AG04450 (cell line): ENCODE measurements at places on chromosomes 16 and 17.

DNA sequence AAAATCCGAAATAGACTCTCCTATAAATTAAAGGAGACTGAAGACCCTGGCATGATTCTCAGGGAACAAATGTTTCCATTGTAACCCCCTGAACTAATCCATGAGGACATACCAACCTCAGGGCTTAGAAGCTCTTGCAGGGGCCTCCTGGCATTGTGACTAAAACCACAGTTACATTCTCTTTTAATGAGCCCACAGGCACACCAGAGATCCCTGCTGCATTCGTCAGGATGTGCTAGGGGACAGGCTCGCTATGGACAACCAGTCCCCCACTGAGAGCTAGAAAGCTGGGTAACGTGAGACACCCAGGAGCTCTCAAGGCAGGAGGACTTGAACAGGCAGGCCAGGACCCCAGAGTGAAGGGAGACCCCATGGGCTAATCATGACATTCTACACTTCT, 140.6 kb upstream of the TNRC6C start:
- no peak for DNase-seq

DNA sequence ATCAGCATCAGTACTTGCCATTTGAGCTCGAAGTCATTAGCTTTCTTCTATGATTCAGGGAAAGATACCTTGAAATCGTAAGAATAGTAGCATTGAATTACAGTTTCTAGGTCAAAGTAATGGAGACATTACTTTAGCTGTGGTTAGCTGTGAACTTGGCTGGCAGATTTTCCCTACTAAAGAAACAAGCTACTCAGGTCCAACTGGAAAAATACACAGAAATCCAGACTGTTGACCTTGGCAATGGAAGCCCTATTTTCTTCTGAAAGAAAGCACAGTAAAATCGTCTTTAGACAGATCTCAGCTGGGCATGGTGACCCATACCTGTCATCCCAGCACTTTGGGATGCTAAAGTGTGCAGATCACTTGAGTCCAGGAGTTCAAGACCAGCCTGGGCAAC, 13.4 kb upstream of the DNAJA2 start:
- DNase-seq = no peak

GRCh38 chr17:73803964-73804435, 159.8 kb upstream of the SDK2 start:
- DNase-seq = no peak

DNA sequence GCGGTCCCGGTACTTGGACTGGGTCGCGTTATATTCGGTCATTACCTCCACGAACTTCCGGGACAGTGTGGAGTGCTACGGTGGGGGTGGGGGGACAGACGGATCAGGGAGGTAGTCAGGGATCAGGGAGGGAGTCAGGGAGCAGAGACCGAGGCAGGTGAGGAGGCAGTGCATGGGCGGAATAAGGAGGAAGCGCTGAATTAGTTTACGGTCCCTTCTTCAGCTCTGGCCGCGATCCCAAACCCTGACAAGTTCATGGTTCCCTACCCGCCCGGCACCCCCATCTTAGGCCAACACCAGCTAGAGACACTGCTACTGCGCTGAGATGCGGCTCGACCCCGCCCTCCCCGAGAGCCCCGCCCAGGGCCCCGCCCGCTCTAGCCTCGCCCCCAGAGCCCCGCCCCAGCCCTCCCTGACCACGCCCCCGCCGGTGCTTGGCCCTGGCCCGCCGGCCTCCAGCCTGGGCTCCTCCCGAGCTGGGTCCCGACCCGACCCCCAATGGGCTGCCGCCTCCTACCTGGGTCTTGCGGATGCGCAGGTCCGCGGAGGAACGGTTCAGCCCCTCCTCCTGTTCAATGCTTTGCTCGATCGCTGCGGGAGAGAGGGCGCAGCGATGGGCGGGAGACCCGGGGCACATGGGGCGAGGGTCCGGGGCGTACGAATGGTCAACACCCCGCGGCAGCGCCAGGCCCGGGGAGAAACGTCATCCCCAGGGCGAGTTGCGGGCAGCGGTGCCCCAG, 12.1 kb downstream of the HSD3B7 start:
- DNase-seq = no peak

GRCh38 chr17:51869387-51869786, 289.1 kb downstream of the CA10 start:
- no peak for DNase-seq

DNA sequence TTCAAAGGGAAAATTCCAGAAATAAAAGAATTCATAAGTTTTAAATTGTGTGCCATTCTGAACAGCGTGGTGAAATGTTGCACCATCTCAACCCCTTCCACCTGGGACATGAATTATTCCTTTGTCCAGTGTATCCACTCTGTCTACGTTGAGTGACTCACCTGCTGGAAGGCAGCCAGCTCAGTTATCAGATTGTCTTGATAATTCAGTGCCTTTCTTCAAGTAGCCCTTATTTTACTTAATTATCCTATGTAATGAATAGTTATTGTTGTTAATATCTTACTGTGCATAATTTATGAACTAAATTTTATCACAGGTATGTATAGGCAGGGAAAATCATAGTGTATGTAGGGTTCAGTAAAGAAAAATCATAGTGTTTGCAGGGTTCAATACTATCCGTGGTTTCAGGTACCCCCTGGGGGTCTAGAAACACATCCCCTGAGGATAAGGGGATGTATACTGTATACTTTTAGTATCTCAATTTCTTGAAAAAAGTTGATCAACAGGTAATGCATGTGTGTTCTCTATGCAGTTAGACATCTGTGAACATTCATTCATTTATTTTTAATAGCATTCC, 7.7 kb upstream of the PCTP start:
- no peak for DNase-seq

DNA sequence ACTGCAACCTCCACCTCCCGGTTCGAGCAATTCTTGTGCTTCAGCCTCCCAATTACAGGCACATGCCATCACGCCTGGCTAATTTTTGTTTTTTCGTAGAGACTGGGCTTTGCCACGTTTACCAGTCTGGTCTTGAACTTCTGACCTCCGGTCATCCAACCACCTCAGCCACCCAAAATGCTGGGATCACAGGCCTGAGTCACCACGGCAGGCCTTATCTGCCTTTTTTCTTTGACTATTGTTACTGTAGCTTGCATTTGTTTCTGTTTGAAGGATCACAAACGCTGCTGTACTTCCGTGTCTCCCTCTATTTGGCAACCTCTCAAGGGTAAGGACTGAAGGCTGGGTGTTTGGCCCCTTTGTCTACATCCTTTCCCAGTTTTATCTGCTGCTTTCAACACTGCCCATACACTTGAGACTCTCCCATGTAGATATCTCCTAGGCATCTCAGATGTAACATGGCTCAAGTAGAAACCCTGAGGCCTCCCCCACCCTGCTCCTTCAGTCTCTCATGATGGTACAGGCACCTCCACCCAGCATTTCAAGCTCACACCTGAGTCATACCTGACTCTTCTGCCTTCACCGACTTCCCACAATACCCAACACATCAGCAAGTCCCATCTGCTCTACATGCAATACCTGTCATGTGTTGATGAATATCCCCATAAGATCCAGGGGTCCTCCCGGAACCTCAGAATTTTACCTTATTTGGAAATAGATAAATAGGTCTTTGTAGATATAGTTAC, 219.0 kb downstream of the CPPED1 start:
- no peak for DNase-seq

DNA sequence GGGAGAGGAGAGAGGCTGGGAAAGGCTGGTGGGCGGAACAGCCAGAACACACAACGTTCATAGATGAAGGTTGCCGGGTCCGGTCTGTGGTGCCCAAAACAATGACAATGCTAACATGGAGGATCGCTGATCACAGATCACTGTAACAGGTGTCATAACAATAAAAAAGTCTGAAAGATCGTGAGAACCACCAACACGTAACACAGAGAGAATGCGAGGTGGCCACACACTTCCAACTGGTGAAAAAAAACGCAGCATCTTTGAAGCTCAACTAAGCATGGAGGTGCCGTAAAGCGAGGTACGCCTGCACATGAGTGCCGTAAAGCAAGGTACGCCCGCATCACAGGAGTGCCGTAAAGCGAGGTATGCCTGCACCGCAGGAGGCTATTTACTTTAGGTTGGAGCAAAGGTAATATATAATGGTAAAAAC, 42.3 kb downstream of the ABR start:
- no peak for DNase-seq

GRCh38 chr16:27154705-27155521, 48.4 kb upstream of the KDM8 start:
- no peak for DNase-seq

GRCh38 chr16:89696670-89697128, 4.8 kb downstream of the SPATA2L start:
- DNase-seq = no peak

GRCh38 chr16:84585886-84586285, 32.0 kb downstream of the COTL1 start:
- no peak for DNase-seq

DNA sequence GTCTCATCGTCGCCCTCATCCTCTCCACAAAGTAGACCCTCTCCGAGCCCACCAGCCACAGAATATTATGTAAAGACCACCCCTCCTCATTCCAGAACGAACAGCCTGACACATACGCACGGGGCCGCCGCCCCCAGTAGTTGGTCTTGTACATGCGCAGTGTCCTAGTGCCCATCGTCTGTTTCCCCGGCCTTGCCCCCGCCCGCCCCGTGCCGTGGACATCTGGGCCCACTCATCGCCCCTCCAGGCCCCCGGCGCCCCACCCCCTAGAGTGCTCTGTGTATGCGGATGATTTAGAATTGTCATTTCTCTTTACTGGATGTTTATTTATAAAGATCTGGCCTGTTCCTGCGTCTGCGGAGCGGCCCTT, 475 bp upstream of the AMDHD2 start:
- DNase-seq = no peak

- no peak for DNase-seq
These were observed 223.3 kb downstream of the CBLN1 start for GRCh38 chr16:49058382-49058781.

GRCh38 chr16:349211-349610, 3.3 kb downstream of the AXIN1 start:
- DNase-seq = no peak

- no peak for DNase-seq
These were observed at the start of gene CCDC57 for GRCh38 chr17:82212331-82213250. Gene CCDC57, minus strand, starts transcription at chr17:82212842. Its CDS starts 10,898 bp downstream, at chr17:82201944.

- DNase-seq = no peak
These were observed 17.1 kb downstream of the TMIGD1 start for GRCh38 chr17:30316736-30317135.

DNA sequence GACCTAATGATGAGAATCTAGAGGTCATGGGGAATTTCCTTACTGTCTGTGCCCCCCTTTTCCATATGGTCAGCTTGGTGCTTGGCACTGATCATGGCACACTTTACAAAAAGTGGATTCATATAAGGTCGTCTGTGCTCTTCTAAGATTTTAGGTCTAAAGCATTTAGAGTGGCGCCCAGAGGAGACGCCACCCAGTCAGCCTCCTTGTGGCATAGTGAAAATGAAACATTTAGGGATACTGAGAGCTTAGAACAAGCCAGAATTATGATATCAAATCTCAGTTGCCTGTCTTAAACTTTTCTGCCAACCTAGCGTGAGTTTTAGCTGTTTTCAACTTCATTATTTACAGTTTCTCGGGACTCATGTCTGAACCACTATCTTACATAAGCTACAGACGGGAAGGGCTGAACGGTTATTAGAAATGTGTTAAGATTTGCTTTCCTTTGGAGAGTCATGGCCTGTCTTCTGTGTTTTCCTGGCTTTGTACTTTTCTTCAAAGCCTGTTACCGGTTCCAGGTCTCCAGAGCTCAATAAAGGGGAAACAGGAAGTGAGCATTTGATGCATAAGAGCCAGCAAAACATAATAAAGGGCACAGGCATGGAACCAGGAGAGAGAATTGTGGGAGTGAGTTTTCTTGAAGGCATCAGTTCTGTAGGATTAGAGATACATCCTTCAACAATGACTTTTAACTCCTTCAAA, 13.7 kb downstream of the ZNRF1 start:
- no peak for DNase-seq

GRCh38 chr16:17379121-17379571, 91.6 kb downstream of the XYLT1 start:
- no peak for DNase-seq

GRCh38 chr16:50735629-50736122, 6.2 kb upstream of the CYLD start:
- DNase-seq = no peak

DNA sequence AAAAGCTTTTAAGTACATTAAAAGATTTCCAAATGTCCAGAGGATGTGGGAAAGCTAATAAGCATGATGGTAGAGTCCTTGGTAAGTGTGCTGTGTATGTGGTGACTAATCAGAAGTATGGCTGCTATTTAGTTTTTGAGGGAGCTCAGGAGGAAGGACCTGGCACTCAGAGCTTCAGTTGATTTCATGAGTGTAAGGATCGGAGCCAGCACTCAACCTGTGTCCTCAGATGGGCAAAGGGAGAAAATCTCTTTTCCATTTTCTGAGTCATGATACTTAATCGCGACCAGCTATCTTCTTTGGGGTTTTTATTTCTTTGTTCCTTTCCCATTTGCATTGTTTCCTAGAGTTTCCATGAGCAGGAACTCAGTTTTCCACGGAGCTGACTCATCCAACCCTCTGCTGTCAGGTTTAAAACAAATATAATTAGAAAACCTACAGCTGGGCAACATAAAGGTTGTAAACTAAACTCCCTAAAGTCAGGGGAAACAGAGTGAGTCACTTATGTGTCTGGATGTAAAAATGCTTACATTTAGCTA, 125.4 kb downstream of the MAP2K6 start:
- DNase-seq = peak; percentile 86

DNA sequence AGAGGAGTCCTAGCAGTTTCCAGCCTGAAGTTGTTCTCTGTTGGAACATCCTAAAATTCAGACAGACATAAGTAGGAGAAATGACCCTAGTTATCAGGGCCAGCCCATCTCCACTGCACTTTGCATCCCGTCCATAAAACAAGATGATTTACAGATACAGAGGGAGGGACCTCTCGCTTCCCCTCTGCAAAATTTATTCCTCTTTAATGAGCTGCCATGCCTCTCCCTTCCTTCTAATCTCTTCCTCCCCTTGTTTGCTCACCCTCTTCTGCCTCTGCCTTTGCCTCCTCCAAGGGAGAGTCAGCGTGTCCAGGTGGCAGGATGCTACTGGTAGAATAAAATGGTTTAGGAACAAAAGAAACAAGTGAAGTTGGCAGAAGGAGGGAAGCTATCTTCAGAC, 351.3 kb downstream of the SOX9 start:
- DNase-seq = no peak

DNA sequence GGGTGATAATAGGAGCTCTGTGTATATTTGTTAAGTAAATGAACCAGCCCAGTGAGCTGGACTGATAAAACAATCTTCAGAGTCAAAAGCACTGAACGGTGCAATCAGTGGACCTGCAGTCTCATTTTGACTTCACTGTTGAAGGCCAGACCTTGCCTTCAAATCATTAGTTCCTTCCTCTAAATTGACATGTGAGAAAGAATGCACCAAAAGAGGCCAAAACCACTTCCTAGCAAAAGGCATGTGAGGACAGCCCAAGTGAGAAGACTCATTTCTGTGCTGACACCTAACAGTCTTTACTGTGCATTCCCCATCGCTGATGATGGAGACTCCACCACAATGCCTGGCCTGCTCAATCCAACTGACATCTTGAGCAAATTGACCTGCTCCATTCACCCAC, 10.6 kb downstream of the GTF3C1 start:
- no peak for DNase-seq
